Skin of body (tissue), 3 donors: ENCODE measurements at places on chromosomes 2 and 18. TPM values are rescaled to one million over a fixed set of nuclear protein-coding genes. Genes with fewer than 3 reads are reported as not detected.

The SERPINB5 gene
- total RNA-seq = 130 TPM

The SERPINB10 gene
- 3.9 TPM for total RNA-seq

The CACNB4 gene
- total RNA-seq = 16.3 TPM

The MC5R gene
- total RNA-seq = not detected

The GKN1 gene
- not detected for total RNA-seq

The NDUFS1 gene
- 71.2 TPM for total RNA-seq

The HOXD4 gene
- 5.4 TPM for total RNA-seq

The ZNF519 gene
- total RNA-seq = 12.1 TPM

The PID1 gene
- 17.5 TPM for total RNA-seq

The CD8A gene
- total RNA-seq = not detected

The EDAR gene
- total RNA-seq = 2.5 TPM

The SP9 gene
- total RNA-seq = 3.3 TPM

The TBR1 gene
- total RNA-seq = 0.30 TPM

The CXCR1 gene
- 2.1 TPM for total RNA-seq

The CCBE1 gene
- total RNA-seq = 9.3 TPM

The SPATA3 gene
- total RNA-seq = not detected
